Ecto neural progenitor cell (in vitro differentiated cells): ENCODE measurements at places on chromosomes 3 and 15.

DNA sequence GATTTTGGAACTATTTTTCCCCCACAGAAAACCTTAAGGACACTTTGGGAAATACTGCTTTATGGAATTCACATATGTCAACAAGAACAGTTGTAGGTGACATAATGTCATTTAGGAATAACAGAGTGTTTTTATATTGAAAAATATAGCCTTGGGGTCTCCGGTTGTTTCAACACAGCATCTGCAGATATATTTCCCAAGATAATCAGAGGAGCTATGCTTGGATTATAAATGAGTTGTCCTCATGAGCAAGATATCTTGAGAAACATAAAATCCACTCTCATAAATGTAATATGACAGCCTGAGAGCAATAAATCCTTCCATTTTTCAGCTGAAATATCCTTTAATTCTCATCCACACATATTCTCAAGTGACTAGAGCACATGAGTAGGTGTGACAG lies 473.7 kb upstream of the LMCD1 start:
- DNase-seq = no peak

DNA sequence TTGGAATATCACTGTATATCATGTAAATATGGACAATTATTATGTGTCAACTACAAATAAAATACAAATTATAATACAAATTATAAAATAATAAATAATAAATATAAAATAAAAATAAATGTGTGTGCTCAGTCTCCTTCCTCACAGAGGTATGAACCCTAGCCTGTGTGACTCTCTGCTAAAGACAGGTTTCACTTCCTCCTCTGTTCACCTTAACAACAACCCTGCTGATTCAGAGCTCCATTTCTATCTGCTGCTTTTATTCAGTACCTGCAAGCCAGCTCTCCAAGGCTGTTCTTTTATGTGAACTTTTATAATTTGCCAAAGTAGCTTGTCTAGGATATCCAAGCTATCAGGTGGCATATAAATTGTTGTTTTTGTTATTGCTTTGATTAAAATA lies 610.7 kb upstream of the GRM7 start:
- DNase-seq = no peak

- DNase-seq = no peak
Measured at GRCh38 chr3:126350502-126351085, 6.6 kb downstream of the KLF15 start.

GRCh38 chr15:27454281-27455075 lies 483.5 kb downstream of the GABRG3 start:
- no peak for DNase-seq

DNA sequence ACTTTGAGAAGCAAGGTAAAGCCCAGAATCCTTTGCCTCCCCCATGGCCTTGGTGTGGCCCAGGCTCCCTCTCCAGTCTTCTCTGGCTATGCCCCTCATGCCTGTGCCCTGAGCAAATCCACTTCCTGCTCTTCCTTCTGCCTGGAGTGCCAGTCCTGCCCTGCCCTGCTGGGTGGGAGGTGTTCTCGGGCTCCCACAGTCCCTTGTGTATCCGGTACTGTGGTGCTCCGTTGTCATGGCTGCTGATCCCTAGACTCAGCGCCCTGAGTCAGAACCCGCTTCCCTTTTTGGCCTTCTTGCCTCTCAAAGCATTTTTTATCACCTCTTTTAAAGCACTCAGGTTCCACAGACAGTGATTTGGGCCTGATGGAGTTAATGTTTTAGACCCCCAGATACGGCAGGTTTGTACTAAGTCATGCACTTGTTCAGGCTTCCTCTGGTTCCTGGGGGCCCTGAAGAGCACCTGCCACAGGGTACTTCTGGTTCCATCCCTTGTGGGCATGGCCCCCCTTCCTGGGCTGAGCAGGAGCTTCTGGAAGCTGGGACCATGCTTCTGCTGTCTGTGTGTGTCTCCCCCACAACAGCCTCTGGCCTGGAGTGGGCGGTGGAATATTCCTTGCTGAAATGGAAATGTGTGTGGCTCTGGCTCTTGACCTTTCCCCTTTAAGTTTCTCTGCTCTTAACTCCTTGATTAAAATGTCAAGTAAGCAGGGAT lies 29.6 kb upstream of the ADAMTS7 start:
- DNase-seq = no peak

GRCh38 chr3:191005790-191006189 lies 143.3 kb upstream of the GMNC start:
- peak; percentile 48 for DNase-seq

GRCh38 chr3:46138581-46138980 lies 69.5 kb downstream of the CCR1 start:
- DNase-seq = no peak

DNA sequence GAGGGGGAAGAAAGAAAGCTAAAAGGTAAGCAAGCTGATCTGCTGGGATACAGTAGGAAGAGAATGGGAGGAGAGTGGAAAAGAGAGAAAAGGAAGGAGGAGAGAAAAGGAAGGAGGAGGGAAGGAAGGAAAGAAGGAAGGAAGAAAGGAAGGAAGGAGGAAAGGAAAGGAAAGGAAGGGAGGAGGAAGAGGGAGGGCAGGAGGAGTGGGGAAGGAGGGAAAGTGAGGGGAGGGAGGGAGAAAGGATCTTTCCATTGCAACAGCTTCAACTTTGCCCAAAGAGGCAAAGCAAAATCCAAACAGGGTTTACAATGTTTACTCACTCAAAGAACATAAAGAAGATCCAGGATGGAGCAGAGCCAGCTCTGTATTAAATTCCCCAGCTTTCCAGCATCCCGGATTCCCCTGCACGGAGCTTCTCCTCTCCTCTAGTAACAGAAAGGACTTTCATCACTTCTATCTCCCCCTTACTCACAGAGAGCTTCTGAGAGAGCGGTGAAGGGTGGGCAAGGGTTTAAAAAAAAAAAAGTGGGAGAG lies 494.2 kb upstream of the PROK2 start:
- DNase-seq = no peak
